Astrocyte of the spinal cord (primary cell): ENCODE measurements at places on chromosomes 2 and 18.

- peak; percentile 5 for DNase-seq
These were observed 60.5 kb upstream of the CABYR start for GRCh38 chr18:24078391-24078790.

- DNase-seq: no peak
These were observed 37.4 kb downstream of the TNP1 start for GRCh38 chr2:216822470-216822869.

GRCh38 chr2:196808083-196808665 lies 981 bp downstream of the C2orf66 start:
- DNase-seq: no peak

- DNase-seq: peak; percentile 19
These were observed 502 bp downstream of the MERTK start for GRCh38 chr2:111898703-111899514.

GRCh38 chr2:209431701-209432100 lies 7.9 kb downstream of the MAP2 start:
- peak; percentile 78 for DNase-seq

- peak; percentile 22 for DNase-seq
These were observed 5.1 kb downstream of the SPTBN1 start for GRCh38 chr2:54461261-54461660.

DNA sequence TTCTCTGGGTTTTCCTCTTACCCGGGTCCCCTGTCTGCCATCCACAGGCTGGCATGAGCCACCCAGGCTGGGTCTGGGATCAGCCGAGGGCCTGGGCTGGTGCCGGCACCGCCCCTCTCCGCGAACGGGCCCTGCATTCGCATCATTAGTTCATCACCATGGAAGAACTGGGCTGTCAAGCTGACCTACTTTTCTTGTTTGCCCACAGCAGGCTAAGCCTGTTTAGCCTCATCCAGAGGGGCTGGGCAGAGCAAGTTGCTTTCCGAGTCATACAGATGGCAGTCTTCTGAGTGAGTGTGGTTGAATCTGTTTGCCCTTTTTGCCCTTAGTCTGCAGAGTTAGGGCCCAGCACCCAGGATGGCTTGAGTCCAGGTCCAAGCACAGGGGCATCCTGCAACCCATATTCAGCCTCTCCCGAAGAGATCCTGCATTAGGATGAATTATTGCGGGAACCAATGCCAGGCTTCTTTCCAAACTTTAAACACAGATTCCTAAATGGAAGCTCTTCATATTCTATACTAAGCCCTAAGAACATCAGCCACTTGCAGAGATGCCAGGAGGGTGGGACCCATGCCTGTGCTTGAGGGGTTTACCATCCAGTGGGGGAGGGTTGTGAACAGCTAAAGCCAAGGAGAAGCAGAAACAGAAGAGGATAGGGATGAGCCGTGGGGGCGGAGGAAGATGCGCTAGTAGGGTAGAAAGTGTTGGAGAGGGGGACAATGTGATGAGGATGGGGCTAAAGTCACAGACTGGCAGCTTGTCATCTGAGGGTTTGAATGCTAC lies 68.0 kb downstream of the NPAS2 start:
- no peak for DNase-seq

- no peak for DNase-seq
These were observed 46.3 kb downstream of the ADCYAP1 start for GRCh38 chr18:950882-951495.

DNA sequence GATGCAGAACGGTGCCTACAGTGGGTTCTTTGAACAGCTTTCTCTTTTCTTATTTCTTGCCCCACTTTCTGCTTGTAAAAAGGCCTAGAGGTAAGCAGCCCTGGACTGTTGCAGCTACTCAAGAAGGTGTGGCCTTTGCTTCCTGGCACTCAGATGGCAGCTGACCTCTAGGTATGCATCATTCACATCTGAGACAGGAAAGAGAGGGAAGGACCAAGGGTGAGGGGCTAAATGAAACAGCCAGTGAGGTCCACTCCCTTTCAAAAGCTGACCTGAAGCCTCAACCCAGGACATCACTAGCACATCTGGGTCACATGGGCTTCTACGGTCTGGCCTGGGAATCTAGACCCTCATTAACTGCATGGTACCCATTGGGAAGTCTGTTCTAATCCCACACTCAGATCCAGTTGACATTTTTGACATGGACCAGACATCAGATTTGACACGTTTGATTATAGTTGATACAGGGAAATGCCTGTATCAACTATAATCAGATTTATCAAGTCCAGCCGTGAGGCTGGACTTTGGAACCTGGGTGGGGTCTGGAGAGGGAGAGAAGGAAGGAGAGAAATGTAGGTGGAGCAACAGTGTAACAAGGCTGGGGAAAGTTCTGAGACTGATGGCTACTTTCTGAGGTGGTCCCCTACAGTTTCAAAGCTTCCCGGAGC lies 60.2 kb downstream of the E2F6 start:
- no peak for DNase-seq

DNA sequence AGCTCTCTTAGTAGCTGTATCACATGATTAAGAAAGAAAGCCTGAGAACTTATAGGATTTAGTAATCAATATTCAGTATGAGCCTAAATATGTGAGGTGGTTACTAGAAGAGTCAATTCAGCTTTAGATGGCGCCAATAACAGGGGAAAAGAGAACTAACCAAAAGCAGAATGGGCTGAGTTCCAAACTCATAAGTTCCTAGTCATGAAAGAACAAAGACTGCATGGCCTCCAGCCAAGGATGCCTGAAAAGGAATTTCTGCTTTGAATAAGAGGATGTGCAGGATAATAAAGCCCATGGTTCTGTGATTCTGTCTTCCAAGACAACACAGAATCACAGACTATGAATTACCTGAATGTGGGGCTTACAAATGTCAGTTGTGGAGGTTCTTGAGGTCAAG lies 196.5 kb downstream of the SATB2 start:
- peak; percentile 86 for DNase-seq

DNA sequence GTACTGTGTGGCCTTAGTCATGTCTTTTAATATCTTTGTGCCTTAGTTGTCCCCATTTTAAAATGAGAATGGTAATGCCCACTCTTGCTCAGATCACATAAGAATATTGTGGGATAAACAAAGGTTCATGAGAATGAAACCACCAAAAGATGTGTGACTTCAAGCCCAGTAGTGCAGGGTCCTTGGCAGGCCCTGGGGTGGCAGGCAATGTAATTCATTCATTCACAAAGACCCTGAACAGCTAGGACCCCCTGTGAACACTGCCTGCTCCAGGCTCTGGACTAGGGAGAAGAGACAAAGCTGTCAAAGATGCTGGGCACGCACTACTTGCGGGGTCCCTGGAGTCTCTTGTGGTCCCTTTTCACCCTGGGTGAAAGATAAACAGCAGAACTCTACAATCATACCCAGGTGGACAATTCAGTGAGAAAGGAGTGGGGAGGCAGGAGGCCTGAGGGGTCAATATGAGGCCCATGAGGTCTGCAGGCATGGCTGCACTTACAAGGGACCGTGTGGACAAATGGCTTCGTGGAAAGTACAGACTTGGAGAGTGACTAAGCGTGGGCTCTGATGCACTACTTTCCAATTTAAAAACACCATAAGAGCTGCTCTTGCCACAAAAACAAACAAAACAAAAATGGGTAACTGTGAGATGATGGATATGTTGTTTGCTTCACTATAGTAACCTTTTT lies 136.1 kb downstream of the SMAD7 start:
- DNase-seq: peak; percentile 23

DNA sequence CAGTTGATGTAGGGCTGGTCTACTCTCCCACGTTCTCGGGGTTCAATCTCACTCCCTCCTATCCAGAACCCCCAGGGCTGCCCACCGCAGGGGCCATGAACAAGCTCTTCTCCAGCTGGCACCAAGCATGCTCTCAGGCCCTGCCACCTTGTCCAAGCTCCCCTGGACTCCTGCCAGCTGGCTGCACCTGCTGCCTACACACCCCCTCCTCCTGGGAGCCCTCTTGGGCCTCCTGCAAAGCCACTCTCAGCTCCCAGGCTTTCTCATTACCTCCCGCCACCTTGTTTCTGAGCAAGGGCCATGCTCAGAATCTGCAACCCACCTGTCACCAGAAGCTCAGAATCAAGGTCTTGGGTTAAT lies 56.0 kb downstream of the HDAC4 start:
- no peak for DNase-seq

DNA sequence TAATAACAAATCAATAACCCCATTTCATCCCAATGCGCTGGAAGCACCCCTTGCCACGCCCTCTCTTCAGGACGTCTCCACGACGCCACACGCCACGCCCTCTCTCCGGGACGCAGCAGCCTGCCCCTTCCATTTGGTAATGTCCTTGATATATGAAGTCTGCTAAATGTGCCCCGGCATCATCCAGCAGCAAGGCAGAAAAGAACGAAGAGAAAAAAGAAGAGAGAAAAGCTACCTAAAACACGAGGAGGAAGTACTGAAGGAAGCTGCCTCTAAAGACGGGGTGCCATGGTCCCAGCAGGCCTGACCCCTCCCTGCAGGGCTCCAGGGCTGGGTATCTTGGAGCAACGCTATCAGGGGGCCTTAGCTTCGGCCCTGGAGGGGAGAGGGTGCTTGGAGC lies 41.8 kb downstream of the CNGA3 start:
- DNase-seq: no peak

DNA sequence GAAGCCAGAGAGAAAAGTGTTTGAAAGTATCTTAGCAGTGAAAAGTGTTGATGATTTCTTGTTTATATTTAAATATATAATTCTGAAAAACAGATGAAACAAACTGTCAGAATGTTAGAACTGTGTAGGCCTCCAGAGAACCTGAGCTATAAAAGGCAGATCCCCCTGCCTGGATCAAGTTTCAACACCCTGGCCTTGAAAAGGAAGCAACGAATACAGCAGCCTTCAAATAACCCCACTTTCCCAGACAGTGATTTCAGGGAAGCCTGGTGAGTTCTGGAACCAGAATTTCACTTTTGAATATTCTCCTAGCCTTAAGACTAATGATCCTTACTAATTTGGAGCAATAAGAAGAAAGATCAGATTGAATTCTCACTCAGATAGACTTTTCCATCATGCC lies 13.3 kb upstream of the TRIM43 start:
- no peak for DNase-seq

GRCh38 chr18:31978616-31979015 lies 35.7 kb upstream of the TRAPPC8 start:
- DNase-seq: no peak

- no peak for DNase-seq
These were observed 101.9 kb downstream of the TWIST2 start for GRCh38 chr2:238949710-238950345.

- no peak for DNase-seq
These were observed 436.6 kb downstream of the LRATD1 start for GRCh38 chr2:15069149-15069548.

- DNase-seq: no peak
These were observed 220.7 kb downstream of the PRKCE start for GRCh38 chr2:45872211-45872610.

DNA sequence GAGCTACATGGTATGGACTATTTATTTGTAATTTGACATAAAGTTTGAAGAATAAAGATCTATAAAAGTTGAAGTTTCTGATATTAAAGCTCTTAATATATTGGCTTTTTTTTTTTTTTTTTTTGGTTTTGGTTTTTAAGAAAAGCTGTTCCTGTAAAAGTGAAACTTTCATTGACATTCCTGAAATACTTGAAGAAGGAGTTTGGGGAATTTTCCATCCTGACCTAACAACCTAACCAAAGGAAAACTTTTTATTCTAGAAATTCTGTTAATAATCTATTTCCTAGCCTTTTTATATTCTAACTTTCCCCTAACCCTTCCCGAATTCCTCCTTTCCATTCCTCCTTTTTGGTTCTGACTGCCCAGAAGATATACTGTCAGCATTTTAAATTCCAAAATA lies 83.7 kb downstream of the ACSL3 start:
- DNase-seq: no peak

GRCh38 chr2:238523158-238524110 lies 96.7 kb downstream of the ASB1 start:
- DNase-seq: peak; percentile 39

DNA sequence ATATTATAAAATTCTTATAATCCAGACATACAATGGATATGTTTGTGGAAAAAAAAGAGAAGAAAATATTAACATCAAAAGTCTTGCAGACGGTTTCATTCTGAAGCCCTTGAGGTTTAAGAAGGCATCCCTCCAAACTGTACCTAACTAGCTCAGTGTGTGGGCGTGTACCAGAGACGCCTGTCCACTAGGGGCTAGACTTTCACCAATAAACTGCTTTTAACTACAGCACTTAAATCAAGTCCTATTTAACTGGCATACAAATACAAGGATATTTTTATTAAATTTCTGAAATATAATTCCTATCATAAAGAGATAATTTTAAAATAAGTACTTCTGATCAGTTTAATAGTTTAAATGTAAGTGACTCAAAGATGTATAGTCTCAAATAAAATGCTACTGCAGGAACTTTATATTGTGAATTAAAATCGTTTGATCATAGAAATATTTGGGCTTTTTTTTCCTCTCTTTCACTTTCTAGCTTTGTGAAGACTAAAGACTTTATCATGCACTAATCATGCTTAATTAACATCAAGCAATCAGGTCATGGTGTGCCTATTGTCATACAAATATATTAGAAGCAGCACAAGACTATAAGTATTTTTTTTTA lies 437.7 kb downstream of the SATB2 start:
- peak; percentile 64 for DNase-seq

DNA sequence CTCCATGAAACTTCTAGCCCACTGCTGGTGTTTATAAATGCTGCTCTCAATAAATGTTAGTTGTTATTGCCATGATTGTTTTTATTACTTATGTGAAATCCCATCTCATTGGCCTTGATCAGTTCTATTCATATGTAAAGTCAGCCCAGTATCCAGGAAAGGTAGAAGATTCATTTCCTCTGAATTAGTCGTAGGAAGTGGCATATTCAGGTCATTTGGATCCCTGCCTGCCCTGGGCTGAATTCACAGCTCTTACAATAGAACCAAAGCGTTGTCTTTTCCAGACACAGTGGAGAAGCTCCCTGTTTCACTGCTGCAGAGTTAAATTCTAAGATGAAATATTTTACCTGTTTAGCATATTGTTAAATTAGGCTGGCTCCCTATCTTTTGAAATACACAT lies 70.3 kb downstream of the MAIP1 start:
- no peak for DNase-seq

DNA sequence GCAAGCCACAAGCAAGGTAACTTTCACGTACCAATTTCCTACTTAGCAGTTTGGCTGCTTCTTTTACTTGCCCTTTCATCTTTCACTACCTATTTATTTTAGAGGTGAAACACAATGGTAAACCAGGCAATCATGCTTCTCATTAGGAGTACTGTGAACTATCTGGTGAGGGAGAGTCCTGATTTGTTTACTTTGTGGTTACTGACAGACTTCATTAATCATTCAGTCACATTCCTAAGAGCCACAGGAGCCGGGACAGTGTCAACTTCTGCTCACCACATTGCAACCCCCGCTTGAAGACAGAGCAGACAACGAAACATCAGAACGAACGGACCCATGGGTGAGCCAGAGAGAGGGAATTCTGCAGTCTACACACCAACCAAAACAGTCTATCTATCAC lies 28.8 kb downstream of the TUBB6 start:
- DNase-seq: peak; percentile 39

GRCh38 chr2:186365406-186365805 lies 120.7 kb upstream of the ZC3H15 start:
- DNase-seq: no peak

DNA sequence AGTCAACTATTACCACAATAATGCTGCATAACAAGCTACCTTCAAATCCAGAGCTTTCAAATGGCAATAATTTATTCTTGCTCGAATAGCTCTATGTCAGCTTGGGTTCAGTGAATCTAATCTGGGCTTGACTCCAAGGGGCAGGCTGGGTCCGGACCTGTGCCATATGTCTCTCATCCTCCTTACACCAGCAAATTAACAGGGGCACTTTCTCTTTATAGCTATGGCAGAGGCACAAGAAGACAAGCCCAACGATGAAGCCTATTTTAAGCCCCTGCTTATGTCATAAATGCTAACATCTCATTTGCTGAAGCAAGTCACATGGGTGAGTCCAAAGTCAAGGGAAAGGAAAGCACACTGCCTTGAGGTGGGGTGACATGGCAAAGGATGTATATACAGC lies 13.3 kb upstream of the ZNF521 start:
- no peak for DNase-seq
